ENCODE measurements at places on chromosomes 12 and 14.

GRCh38 chr14:104933746-104934733 is 9.4 kb downstream of the PLD4 start:
- peak; percentile 24 for DNase-seq

GRCh38 chr12:124595444-124595843 is 28.0 kb upstream of the NCOR2 start:
- no peak for DNase-seq

GRCh38 chr12:114003286-114003685 is 37.2 kb upstream of the RBM19 start:
- no peak for DNase-seq

DNA sequence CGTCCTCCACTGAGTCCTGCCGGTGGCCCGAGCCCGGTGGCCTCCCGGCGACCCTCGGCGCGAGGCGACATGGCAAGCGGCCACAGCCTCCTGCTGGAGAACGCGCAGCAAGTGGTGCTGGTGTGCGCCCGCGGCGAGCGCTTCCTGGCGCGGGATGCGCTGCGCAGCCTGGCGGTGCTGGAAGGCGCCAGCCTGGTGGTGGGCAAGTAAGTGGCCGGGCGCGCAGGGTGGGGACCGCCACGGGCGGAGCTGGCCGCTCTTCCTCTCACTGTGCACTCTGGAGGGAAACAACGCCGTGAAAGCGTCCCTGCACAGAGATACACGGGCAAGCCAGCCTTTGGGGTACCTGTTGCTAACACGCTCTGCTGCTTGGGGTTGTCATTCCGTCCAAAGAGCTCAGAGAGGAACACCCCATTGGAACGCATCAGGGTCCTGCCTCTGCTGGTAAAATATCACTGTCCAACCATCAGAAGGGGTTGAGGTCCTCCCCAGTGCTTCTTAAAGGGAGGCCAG is at the start of gene AMDHD1:
TSS of gene AMDHD1 (plus strand) at position 2 of the 513 bp plus-strand sequence. CDS start at position 70, 68 bp downstream.
- DNase-seq = peak; percentile 59

DNA sequence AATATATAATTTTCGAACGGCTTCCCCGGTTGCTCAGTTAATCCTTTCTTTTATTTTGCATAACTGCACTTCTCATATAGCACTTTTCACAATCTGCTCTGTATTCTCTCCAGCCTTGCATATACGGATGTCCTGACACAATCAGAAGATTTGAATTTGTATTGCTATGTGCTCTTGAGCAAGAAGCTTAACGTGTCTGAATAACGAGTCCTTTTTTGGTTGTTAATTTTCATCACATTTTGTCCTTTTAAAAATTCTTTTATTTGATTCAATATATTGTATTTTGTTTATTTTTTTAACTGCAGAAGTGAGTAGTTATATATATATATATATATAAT is 17.6 kb downstream of the A2M start:
- DNase-seq = no peak

DNA sequence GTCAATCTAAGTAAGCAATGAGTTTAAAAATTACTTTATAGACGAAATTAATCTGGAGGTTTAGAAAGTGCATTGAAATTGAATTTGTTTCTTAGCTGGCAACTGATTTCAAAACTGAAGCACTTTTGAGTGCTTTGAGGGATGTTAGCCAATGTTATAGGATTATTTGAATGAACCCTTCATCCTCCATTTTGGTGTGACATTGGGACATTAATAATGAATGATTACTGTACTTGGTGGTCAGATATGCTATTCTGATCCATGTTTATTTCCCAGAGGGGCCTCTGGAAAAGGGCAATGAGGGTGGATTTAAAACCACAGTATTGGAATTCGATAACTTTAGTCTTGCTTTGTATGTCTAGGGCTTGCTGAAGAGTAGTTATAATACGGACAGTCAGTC is 183.2 kb downstream of the AKAP6 start:
- no peak for DNase-seq

GRCh38 chr12:39571351-39571750 is 48.3 kb downstream of the ABCD2 start:
- DNase-seq = peak; percentile 71

All from epithelial cell of esophagus (primary cell).